Occipital lobe (tissue), 3 donors: ENCODE measurements at places on chromosomes 2 and 18. TPM values are rescaled to one million over a fixed set of nuclear protein-coding genes. Genes with fewer than 3 reads are reported as not detected.

The ASNSD1 gene
- 137 TPM for total RNA-seq

The AGPS gene
- total RNA-seq, result 71.3 TPM

The MROH2A gene
- not detected for total RNA-seq

The CLEC4F gene
- not detected for total RNA-seq

The LIMS2 gene
- 1.2 TPM for total RNA-seq

The OXER1 gene
- total RNA-seq, result not detected

The TBR1 gene
- 53.7 TPM for total RNA-seq

The TTN gene
- total RNA-seq, result 3.7 TPM

The STPG4 gene
- total RNA-seq, result 0.78 TPM

The SP9 gene
- total RNA-seq, result 7.0 TPM
